ENCODE measurements at places on chromosomes 13 and 19. TPM values are rescaled to one million over a fixed set of nuclear protein-coding genes. Genes with fewer than 3 reads are reported as not detected.
A peak's percentile ranks its signal among the peaks of the same experiment; 100 is the strongest.

Gene LGI4
- 9.0 TPM for total RNA-seq

- no peak for DNase-seq
Measured at GRCh38 chr13:89925107-89925506, 1422.4 kb upstream of the MIR17HG start.

DNA sequence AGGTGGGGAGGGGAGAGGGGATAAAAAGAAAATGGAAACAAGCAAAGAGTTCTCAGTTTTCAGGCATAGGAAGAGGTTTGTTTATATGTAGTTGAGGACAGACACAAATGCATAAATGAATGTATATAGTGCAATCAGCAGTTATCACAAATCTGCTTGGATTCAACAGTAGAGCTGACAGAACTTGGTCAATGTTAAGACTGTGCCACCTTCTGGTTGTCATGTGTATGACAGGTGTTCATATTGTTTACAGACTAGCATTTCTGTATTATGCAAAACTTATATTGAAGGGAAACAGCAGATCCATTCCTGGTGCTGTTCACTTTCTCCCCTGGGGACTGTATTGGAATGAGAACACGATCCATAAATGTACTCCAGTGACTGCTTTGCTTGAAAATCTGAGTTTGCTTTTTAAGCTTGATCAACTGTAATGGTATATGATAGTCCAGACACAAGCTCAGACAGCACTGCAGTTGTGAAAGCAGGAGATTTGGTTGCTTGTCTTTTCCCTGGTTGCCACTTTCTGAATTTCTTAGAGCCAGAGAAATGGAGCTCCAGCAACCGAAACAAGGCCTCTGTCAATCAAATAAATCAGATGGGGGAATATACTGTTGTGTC, 319.5 kb upstream of the OBI1 start:
- peak; percentile 2 for DNase-seq

Gene LGALS4
- total RNA-seq = under 0.01 TPM

GRCh38 chr13:30889196-30889690, 16.8 kb upstream of the MEDAG start:
- no peak for DNase-seq

All from frontal cortex (tissue), 4 donors.